MV-4-11 (cell line): ENCODE measurements at places on chromosomes 1 and 21.

GRCh38 chr1:190478149-190479049, 735 bp upstream of the BRINP3 start:
- no peak for DNase-seq

- peak; percentile 85 for DNase-seq
Observed at GRCh38 chr1:182995894-182996293, 27.3 kb upstream of the LAMC1 start.

DNA sequence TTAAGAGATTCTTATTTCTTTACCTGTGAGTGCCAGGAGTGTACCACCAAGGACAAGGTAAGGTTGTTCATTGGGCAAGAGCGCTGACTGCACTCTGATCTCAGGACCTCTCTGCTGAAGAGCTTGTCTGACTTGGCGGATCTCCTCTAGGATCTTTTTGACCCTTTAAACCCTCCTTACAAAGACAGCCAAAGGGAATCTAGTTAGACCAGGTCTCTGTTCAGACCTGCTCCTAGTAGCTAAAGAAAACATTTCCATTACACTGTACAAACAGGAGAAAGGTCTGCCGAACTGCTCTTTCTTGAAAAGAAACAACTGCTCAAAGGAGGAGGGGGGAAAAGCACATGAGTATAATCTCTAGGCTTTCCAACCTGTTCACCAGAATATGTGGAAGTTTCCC, 49.3 kb downstream of the SMYD2 start:
- no peak for DNase-seq

- DNase-seq: no peak
Observed at GRCh38 chr1:245686446-245687030, 531.8 kb downstream of the KIF26B start.

DNA sequence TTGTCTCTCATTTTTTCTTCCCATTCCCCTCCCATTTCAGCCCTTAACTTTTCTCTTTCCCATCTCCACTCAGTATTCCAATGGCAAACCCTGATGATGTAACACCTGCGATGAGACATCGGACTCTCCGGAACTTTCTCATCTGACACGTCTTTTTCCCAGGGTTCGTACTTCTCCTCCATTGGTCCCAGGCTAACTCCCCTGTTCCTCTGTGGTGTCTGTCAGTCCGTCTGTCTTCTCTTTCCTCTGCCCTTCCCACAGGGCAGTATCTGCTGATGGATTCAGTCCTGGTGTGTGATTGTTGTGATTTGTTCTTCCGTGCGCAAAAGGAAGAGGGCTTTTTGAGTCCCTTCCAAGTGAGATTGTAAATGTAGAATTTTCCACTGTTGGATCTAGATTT, 27.7 kb downstream of the VANGL2 start:
- DNase-seq: no peak

- DNase-seq: no peak
Observed at GRCh38 chr1:155884031-155884960, 24.9 kb downstream of the SYT11 start.

GRCh38 chr1:224884361-224884801, 45.1 kb upstream of the DNAH14 start:
- DNase-seq: no peak

DNA sequence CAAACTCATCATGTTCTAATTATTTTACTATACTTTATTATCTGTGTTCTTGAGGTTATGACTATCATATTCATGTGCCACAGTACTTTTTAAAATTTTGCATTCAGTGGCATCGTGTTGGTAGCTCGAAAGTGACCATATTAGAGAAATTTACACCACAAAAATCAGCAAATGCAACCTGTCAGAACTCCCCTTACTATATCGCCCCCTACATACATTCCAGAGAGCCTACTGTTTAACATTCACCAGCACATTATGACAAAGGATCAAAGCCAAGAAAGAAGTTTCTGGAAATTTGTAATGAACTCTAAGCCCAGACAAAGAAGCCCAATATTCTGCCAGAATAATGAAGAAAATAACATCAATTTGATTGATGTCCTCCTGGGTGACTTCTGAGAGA, 909.3 kb downstream of the LTN1 start:
- no peak for DNase-seq
